ENCODE measurements at places on chromosomes 16 and 17.

DNA sequence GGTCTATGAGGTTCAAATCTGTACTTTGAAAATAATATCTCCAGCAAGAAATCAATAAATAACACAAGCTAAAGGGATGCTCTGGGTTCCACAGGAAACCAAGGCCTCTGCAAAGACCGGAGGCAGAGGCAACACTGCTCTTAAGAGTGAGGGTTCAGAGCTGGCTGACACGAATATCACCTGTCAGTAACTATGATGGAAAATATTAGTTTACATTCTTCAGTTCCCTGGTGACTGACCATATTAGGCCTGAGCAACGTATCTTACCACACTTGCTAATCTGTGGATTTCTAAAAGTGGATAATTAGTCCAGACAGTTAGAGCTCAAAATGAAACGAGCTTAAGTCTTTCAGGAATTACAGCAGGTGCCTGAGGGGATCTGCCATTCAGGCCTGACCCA is 459.3 kb downstream of the HS3ST3B1 start:
- no peak for DNase-seq

DNA sequence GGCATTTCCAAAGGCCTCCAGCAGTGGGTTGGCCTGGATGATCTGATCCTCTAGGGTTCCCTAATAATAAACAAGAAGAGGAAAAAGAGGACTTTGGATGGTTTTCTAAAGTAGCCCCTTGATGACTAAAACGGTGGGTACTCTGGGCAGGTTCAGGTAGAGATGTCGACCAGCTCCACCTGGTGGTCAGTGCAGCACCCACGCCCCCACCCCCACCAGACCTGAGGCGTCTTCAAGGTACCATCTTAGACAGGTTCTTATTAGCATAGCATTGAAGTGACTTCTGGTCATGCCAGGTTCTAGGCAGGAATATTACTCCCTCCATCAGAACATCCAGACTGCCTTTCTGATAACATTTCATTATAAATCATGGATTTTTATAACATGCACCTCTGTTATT is 15.0 kb downstream of the MYH13 start:
- DNase-seq = no peak

- DNase-seq = no peak
Measured at GRCh38 chr17:986322-986929, 6.8 kb upstream of the NXN start.

GRCh38 chr16:3767333-3767986 is 50.1 kb upstream of the TRAP1 start:
- DNase-seq = no peak

DNA sequence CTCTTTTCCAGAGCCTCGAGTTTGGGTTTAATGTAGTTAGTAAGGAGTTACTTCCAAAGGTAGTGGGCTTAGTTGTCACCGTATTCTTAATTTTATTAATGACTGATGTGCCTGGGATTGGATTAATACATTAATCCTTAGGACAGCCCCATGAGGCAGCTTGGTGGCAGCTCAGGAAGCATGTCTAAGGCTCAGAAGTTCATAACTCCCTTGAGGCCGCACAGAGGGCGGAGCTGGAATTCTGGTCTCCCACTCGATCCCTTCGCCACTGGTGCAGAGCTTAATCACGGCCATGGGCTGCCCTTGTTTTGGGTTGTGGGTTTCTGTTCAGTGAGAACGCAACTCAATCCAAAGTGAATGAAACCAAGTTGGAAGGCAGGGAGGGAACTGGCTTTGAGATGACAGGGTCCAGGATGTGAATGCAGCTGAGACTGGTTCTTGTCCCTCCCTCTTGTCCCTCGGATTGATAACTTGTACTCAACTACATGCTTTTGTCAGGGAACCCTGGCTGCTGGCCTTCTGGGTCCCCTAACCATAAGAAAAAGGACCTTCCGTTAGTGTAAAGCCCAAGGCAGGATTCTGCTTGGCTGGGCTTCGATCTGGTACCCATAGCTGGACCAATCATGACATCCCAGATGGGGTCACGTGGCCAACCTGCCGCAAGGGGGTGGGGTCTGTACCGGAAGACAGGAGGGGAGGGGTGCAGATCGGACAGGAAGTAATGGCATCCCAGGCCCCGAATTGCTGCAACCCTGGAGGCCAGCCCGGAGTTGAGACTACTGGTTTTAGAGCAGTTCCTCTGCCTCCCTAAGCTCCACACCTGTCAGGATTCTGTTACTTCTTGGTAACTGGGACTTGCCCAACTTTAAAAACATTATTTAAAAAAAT is 45.4 kb downstream of the SNX20 start:
- DNase-seq = peak; percentile 41

DNA sequence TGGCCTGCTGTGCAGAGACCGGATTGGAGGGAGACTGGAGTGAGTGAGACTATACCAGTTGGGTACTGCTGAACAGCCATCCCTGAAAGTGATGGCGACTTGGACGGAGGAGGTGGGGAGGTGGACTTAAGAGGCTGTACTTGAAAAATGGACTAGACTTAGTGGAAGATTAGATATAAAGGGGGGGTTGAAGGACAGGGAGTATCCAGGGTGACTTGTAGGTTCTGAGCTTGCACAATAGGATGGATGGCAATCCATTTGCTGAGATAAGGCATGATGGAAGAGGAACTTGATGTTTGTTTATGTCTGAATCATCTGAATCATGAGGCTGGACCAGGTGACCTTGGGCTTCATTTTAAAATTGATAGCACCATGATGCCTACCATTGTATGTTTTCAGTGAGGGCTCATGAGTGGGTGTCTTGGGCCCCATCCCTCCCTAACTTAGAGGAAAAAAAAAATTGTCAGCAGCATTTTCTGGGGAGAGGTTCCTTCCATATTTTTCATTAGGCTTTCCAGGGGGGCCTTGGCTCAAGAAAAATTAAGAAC is 41.2 kb downstream of the PRKCA start:
- no peak for DNase-seq

DNA sequence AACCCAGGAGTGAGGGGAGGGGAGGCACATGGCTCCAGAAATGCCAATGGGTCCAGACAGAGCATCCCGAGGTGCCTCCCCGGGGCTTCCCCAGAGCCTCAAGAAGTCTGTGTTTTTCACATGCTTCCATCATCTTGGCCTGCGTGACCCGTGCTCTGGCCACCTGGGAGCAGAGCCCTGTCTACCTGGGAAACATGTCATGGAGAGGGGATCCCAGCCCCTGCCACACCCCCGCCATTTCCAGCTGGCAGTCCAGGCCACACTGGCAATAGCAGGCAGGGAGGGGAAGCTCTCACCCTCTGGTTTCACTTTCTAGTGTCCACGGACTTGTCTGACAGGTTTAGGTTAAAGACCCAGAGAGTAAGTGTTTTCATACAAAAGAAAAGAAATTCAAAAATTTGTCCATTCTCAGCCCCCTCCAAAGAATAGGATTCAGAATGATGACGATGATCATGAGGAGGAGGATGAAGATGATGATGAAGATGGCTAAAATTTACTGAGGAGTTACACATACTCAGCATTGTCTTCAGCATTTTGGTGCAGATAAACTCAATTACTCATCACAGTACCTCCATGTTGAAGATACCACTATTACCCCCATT is 9.0 kb downstream of the SMIM5 start:
- no peak for DNase-seq

GRCh38 chr17:8152112-8152775 is at the start of gene PER1:
Gene PER1, minus strand, starts transcription at chr17:8152404. Its CDS starts 1,698 bp downstream, at chr17:8150706.
- peak; percentile 87 for DNase-seq

DNA sequence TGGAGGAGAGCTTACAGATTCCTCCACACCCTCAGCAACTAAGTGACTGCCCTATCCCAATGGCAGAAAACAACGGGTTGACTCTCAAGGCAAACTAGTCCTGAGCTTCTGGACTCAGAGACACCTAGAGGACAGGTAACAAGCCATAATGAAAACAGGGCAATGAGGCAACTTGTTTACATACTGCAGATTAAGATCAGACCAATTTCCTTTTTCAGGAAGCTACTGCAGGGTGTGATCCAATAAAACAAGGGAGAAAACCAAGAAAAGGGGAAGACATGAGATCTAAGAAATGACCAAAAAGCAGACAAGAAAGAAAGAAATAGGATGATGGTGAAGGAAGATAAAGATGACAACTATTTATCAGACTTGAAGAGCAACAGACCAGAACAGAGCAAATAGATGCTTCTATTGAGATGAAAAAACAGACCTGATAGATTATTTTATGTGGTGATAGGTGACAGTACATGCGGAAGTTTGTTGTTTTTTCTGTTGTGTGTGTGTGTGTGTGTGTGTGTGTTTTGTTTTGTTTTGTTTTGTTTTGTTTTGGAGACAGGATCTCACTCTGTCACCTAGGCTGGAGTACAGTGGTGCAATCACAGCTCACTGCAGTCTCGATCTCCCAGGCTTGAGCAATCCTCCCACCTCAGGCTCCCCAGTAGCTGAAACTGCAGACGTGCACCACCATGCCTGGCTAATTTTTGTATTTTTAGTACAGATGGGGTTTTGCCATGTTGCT is 120.7 kb downstream of the GAS7 start:
- DNase-seq = no peak

DNA sequence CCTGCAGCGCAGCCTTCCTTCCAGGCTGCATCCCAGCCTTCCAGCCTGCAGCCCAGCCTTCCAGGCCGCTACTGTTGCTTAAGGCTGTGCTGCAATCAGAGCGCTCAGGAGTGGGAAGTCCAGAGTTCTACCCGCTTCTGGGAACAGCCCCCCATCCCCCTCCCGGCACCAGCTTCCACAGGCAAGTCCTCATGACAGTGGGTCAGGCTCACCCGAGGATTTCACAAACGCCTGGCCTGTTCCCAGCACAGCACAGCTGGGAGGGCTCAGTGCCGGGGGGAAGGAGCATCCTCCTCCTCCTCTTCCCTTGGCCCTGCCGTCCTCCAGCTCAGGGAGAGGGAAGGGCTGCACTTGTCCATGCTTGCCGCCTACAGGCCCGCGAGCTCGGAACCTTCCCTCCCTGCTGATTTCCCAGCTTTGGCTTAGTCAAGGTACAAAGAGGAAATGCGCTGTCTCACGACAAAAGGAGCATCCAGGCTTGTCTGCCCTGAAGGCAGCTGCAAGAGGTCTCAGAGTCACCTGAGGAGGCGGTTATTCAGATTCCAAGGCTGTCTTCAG is 8.3 kb downstream of the SOCS3 start:
- no peak for DNase-seq

- no peak for DNase-seq
Measured at GRCh38 chr16:53998966-53999522, 287.5 kb downstream of the IRX3 start.

DNA sequence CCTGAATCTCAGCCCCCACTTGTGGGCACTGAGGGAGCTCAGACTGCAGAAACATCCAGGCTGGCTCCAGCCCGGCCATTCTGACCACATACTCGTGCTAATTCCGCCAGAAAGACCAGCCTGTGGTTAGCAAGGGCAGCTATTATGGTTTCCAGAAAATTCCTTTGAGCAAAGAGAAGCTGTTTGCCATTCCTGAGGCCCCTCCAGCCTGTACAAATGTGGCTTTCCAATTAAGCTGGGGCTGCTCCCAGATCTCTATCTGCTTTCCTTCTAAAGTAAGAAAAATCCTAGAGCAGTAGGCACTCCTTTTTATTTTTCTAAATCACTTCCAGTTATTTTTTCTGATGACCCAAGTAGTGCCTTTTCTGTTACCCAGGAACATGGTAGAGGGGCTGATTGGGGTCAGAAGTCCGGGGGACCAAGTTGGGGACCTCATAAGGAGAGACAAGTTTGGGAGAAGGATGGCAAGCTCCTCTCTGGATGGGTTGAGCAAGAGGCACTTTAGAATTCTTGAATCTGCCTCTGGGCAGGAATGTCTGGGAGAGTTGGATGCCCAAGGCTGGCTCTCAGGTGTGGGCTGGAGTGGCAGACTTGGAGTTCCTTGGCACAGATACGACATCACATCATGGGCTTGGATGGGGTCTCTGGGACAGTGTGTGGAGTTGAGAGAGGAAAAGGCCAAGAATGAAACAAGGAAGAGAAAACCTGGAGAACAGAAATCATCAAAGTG is 83.3 kb upstream of the TNRC6C start:
- no peak for DNase-seq

DNA sequence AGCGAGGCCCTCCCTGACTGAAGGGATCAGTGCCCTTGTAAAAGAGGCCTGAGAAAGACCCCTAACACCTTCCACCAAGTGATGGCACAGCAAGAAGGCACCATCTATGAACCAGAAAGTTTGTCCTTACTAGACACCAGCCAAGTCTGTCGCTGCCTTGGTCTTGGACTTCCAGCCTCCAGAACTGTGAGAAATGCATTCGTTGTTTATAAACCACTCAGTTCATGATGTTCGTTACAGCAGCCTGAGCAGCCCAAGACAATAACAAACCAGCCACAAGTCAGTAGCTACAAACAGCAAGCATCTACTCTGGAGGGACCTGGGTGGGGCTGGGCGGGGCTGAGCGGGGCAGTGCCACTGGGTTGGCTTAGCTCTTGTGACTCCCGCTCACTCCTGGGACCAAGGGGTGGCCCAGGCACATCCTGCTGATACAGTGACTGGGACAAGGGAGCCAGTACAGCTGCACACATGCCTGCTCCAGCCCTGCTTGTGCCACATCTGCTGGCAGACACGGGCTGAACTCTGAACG is 234.9 kb downstream of the IRF8 start:
- no peak for DNase-seq

GRCh38 chr16:2767140-2767731 is 9.8 kb downstream of the ELOB start:
- no peak for DNase-seq

- no peak for DNase-seq
Measured at GRCh38 chr16:9860876-9861275, 321.4 kb downstream of the GRIN2A start.

GRCh38 chr16:10737068-10737625 is 6.5 kb upstream of the NUBP1 start:
- peak; percentile 59 for DNase-seq

DNA sequence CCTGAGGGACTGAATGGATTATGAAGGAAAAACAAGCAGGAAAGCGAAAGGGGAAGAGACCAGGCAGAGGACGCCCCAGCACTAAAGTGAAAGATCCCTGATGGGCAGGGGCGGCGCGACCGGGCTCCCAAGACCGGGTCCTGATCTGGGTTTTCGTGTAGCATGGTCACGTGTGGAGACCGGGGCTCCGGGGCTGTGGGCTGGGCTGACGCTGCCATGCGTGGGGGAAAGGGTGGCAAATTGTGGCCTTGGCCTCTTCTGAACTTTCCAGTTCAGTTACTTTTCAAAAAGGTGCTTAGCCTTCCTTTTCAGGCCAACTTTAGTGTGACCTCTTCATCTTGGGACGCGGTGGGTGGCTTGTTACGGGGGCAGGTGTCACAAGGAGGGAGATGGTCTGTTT is 57.5 kb downstream of the METRNL start:
- no peak for DNase-seq

DNA sequence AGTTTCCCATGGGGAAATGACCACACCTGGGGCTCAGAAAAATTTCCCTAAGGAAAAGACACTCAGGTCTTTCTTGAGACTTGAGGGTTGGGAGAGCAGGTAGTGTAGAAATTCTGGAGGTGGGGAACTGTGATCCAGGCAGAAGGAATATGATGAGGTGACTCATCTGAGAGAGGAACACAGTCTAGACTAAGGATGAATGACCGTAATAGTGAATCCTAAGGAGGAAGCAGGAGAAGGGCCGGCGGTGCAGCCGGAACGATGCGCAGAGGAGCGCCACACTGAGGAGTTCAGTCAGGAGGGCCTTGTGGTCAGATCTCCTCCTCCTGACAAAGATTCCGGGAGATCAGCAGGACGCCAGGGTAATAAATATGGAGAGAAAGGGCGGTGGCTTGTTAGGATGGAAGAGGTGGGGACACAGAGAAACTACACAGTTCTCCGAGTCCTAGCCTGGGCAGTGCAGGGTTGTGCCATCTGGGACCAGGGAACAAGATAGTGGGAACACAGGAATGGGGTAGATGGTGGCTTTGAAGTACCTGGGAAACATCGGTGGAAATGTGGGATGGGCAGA is 135.6 kb downstream of the PARN start:
- DNase-seq = no peak

- no peak for DNase-seq
Measured at GRCh38 chr17:28118362-28118761, 75.9 kb downstream of the NLK start.

GRCh38 chr17:20096430-20096829 is 87.3 kb downstream of the SPECC1 start:
- no peak for DNase-seq

All from activated naive CD4-positive, alpha-beta T cell treated with anti-CD3 and anti-CD28 coated beads, Interleukin-2, amount 50 U/mL, for 16 hours (primary cell).